Activated naive CD4-positive, alpha-beta T cell treated with Interleukin-2 at 50 U/mL for 16 hours (primary cell): ENCODE measurements at places on chromosomes 5 and 9.

DNA sequence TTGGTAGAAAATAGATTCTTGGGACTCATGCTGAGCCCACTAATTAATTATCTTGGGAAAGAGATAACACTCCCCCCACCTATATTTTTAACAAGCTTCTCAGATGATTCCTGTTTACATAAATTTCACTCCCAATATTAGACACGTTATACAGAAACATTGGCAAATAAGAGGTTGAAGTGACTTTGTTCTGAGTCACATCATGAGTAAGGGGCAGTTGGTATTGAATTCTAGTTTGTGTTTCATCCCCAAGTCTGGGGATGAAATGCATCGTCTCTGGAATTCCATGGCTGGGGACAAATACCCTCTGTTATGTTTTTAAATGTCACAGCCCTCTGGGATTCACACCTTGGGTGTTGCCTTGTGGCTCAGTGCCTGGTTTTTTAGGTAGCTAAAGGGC is 41.0 kb downstream of the BASP1 start:
- no peak for DNase-seq

- peak; percentile 24 for DNase-seq
Measured at GRCh38 chr9:96874947-96875460, 20.7 kb upstream of the ZNF782 start.

GRCh38 chr9:72704688-72705375 is 183.4 kb downstream of the TMC1 start:
- no peak for DNase-seq

GRCh38 chr9:128713411-128713780 is 10.5 kb downstream of the ZDHHC12 start:
- DNase-seq = no peak

DNA sequence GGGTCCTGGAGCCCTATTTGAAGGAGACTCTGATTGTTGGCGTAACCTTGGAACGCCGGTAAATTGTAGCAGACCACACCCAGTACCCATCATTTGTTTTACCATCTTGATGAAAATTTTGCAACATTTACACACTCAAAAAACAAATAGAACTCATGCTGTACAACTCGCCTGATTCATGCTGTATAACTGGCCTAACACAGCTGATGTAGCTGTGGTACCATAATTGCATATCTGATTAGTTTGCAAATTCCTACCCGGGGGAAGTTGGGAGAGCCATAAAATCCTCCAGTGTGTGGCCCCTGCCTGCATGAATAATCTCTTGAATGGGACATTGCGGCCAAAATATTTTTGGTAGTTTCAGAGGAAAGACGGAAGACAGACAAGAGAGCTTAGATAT is 9.7 kb downstream of the NIPAL4 start:
- DNase-seq = no peak
